Activated CD4-positive, alpha-beta T cell treated with anti-CD3 and anti-CD28 coated beads for 4 hours (primary cell): ENCODE measurements at places on chromosomes 2 and 18.

DNA sequence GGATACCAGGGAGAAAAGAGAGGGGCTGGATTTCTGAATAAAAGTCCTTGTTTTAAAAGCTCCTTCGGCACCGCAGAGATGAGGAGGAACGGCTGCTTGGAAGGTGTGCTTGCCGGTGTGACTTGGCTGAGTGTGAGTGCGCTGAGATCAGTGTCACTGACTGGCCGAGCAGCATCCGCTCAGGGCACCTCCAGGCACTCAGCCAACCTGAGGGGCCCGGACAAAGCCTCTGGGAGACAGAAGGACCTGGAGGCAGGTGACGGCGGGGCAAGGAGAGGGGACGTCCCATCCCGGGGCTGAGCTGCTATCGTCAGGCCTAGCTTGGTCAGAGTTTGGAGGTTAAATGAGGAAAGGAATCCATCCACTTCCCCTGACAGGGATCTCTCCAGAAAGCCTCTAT is 16.8 kb upstream of the ALLC start:
- DNase-seq, result no peak

- no peak for DNase-seq
These were observed 1.0 kb downstream of the ZDBF2 start for GRCh38 chr2:206275312-206276055.

DNA sequence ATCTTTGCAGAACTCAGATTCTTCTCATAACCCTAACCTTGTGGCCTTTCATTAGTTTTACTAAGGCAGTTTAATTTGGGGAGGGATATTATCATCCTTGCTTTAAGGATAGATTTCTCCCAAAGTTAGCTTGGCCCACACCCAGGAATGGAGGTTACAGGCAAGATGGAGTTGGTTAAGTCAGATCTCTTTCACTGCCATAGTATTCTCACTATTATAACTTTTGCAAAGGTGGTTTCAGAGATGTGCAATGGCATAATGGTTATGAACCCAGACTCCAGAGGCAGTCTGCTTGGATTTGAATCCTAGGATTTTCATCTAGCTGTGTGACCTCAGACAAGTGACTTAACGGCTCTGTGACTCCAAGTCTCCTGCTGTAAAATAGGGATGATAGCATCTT is 48.7 kb upstream of the NDUFV2 start:
- no peak for DNase-seq

DNA sequence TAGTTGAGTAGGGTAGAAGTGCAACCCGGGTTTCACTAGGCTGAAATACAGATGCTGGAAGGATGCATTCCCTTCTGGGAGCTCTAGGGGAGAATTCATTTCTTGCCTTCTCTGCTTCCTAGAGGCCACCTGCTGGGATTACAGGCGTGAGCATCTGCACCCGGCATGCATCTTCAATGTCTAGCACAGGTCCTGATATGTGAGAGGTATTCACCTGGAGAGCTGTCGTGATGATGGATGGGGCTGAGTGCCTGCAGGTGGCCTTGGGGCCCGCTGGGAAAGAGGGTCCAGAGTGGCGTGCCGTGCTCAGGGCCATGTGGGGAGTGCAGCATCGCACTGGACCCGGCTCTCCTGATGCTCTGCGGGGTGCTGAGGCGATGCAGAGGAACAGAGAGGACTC is 6.6 kb upstream of the NTSR2 start:
- DNase-seq, result no peak

- no peak for DNase-seq
These were observed 102.7 kb downstream of the CDCA7 start for GRCh38 chr2:173457366-173457765.

- no peak for DNase-seq
These were observed 156.5 kb downstream of the COL6A3 start for GRCh38 chr2:237257471-237257951.

GRCh38 chr2:12604341-12604740 is 112.4 kb upstream of the TRIB2 start:
- no peak for DNase-seq

- DNase-seq, result no peak
These were observed 64.0 kb upstream of the B3GNT7 start for GRCh38 chr2:231331533-231331932.

DNA sequence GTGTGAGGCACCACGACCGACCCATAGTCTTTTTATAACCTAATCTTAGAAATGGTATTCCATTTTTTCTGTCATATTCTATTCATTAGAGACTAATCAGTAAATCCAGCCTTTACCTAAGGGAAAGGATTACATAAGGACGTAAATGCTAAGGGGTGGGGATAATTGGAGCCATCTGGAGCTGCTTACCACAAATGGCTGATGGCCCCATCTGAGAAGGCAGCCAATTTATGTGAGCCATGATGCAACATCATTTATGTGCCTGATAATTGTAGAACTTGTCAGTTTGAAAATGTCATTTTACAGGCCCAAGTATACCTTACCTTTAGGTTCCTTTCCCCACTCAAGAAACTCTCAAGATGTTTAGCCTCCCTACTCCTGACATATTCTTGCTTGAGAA is 44.0 kb downstream of the ARHGEF33 start:
- DNase-seq, result no peak

DNA sequence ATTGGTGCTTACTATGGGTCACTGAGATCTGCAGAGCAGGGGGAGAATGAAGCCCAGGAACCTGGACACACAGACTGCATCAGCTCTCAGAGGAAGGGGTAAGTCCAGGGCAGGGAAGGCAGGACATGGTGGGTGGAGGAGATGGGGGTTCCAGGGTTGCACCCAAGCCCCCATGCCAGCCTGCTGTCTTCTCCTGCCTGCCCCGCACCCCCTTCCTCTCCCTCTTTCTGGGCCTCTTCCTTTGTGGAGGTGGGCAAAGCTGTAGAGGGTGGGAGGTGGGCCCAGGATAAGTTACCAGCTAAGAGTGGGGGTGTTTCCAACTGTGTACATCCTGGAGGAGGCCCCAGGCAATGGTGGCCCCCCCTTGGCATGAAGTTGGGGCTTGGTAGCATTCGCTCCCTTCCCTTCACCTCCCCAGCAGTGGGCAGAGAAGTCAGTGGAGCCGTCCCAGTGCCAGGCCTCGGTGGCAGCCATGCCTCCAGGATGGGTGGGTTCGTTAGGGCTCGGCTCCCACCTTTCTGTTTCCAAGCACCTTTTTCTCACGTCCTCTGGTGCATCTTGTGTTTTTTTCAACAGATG is 132.2 kb downstream of the CLIP4 start:
- DNase-seq, result no peak

GRCh38 chr18:32770054-32770665 is 2.7 kb downstream of the KLHL14 start:
- no peak for DNase-seq

- DNase-seq, result no peak
These were observed 14.3 kb upstream of the ANKRD53 start for GRCh38 chr2:70964133-70964532.

- DNase-seq, result no peak
These were observed 1.1 kb upstream of the MAB21L4 start for GRCh38 chr2:240896871-240897692.

GRCh38 chr2:45242161-45242741 is 233.0 kb upstream of the SIX2 start:
- no peak for DNase-seq
